Activated CD4-positive, alpha-beta T cell treated with anti-CD3 and anti-CD28 coated beads, Interleukin-2, amount 50 U/mL, for 16 hours (primary cell): ENCODE measurements at places on chromosomes 6 and 20.
A peak's percentile ranks its signal among the peaks of the same experiment; 100 is the strongest.

GRCh38 chr6:106510090-106510970 is 119.0 kb downstream of the RTN4IP1 start:
- DNase-seq, result peak; percentile 91

DNA sequence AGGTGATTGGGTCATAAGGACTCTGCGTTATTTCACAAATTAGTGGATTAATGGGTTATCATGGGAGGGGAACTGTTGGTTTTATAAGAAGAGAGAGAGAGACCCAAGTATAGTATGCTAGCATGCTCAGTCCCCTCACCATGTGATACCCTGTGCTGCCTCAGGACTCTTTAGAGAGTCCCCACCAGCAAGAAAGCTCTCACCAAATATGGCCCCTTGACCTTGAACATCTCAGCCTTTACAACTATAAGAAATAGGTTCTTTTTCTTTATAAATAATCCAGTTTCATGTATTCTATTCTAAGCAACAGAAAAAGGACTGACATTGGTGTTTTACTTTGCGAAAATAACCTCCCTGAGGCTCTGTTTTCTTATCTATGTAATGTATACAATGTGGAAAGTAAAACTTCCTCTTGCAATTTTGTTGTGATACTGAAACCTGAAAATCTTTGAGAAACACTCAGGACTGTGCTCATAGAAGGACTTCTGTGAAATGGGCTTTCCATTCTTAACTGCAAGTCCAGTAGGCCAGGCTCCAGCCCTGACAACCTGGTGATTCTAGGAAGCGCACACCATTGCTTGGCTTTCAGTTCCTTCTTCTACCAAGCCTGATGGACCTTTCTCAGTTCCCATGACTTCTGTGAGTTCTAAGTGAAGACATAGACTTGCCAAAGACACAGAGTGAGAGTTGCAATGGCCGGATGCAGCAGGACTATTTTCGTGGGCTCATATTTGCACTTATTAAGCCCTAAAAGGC is 21.9 kb downstream of the SIRPD start:
- DNase-seq, result no peak

GRCh38 chr6:16183187-16183664 is 54.3 kb downstream of the MYLIP start:
- peak; percentile 44 for DNase-seq

- no peak for DNase-seq
Measured at GRCh38 chr20:6590891-6591637, 176.4 kb upstream of the BMP2 start.

DNA sequence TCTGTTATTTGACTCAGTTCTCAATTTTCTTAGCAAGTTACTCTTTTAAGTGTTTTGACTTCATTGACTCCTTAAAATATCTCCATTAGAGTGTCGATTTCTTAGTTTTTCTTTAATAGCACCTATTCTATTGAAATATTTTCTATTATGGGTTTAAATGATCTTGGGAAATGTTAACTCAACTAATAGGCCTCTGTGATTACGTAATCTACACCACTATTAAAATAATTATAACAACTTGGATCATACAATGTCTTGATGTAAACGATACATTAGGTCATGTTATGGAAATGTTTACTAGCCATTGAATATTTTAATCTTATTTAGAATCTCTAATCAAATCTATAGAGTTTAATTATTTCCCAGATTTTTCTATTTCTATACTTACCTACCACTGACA is 550.0 kb downstream of the EYS start:
- no peak for DNase-seq

DNA sequence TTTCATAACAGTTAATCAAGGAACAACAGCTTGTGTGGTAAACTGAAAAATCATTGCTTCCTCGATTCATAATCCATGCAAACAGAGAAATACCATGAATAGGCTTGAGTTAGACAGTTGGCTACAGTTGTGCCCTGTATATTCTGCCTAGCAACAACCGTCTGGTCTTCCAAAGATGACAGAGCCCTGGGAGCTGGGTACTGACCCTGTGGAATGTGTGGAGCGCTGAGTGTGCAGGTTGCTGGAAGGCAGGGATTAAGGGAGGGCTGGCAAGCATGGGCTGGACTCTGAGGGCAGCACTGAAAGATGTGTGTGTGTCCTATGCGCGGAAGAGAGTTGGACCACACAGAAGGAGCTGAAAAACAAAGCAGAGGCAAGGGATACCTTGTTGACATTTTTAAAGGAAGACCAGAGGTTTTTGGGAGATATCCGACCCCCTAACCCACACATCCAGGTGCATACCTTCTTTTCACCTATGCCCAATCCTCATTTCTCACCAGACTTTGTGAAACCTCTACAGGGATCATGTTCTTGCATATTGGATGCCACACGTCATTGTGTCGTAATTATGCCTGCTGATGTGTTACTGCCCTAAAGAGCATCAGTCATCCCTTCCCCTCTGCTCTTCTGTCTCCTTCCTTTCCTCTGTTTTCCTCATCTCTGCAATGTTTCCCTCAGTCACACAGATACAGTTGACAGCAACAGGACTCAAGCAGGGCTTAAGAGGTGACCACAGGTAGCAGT is 58.2 kb upstream of the VGLL2 start:
- no peak for DNase-seq

- DNase-seq, result peak; percentile 80
Measured at GRCh38 chr20:45771182-45771759, 20.4 kb downstream of the WFDC3 start.

DNA sequence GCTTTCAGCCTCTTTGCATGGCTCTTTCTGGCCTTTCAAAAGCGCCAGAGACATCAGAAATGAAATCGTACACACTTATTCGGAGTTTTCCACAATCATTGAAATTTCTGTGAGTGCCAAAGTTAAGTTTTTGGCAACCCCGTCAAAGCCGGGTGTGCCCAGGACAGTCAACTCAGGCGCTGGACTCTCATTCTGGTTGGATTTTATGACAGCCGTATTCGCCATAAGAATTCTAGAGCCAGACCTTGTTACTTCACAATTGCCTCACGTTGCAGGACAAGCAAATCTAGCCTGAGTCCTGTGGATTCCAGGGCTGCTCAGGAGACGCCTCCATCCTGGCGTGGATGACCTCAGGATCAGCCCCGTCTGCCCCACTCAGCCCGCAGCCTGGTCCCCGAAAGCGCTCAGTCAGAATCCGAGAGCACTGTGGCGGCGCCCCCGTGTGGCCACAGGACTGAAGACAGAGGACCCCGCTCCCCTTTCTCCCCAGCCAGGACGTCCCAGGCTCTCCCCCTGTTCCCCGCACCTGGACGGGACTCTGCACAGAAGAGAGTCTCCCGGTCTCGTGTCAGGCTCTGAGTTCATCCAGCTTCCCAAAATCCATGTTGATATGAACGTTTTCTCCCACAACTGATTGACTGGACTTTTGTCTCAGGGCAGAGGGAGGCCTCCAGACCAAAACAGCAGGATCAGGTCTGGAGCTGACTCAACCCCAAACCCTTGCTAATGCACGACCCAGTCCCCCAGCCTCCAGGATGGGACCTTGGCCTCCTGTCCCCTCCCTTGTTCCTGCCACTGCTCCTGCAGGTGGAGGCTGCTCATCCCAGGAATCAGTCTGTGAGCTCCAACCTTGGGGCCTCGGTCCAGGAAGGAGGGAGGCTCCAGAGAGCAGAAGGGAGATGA is 38.2 kb downstream of the MICA start:
- peak; percentile 76 for DNase-seq

DNA sequence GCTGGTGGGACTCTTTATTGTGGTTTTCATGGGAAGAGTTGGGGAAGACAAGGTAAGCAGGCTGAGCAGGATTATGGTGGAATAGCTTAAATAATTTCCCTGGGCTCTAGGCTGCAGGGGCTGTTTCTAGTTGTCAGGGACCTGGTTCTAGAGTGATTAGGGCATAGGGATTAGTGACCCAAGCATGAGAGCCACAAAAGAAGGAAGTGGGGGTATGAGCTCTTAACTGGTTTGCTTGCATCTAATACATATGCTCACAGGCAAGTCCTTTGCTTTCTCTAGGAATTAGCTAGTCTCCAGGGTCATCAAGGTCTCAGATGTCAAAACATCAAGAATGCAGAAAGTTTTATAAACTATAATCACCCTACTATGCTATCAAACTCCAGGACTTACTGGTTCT is 67.5 kb upstream of the NRN1 start:
- DNase-seq, result no peak

GRCh38 chr6:106069478-106069877 is 16.7 kb upstream of the PRDM1 start:
- no peak for DNase-seq

GRCh38 chr6:4853782-4854511 is 77.7 kb downstream of the CDYL start:
- DNase-seq, result peak; percentile 29

- DNase-seq, result no peak
Measured at GRCh38 chr20:20317195-20317594, 50.7 kb upstream of the INSM1 start.

GRCh38 chr20:4950437-4950836 is 50.9 kb downstream of the SLC23A2 start:
- no peak for DNase-seq

GRCh38 chr6:16949716-16950115 is 152.1 kb upstream of the STMND1 start:
- no peak for DNase-seq

- DNase-seq, result no peak
Measured at GRCh38 chr6:11126876-11127275, 15.4 kb upstream of the ERVFRD-1 start.

DNA sequence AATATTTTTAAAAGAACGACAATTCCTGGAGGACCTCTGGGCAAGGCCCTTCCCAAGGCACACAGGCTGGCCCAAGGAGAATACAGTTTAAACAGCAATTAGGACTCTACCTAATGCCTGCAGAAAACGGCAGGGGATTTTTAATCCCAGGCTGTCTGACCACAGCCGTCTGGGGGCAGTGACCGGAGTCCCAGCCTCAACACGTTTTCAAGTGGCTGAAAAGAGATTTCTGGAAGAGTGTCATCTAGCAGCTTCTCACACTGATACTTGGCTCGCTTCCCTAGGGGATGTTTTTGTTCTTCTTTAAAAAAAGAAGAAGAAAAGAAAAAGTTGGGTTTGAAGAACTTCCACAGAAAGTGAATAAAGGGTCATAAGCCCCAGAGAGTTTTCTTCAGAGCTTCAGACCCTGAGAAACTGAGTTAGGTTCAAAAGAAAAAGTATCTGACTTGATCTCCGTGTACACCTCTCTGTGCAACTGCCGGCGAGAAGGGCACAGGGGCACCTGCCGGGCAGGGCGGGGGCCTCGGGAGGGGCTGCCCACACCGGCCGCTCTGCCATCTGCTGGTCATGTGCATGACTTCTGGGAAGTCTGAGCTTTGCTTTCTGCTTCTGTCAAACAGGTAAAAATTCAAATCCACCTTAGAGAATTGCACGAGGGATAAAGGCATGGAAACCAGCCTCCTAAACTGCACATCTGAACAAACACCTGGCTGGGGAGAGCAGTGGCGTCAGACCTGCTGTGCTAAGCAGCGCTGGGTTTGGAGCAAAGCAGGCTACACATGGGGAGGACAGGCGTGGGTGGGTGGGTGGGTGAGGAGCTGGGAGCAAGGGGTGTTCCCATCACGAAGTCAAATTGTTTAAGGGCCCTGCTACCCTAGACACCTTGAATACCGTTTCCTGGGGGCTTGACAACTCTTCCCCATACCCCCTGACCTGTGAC is 33.0 kb downstream of the RRBP1 start:
- no peak for DNase-seq

GRCh38 chr20:3250091-3250504 is 11.1 kb upstream of the SLC4A11 start:
- DNase-seq, result no peak

DNA sequence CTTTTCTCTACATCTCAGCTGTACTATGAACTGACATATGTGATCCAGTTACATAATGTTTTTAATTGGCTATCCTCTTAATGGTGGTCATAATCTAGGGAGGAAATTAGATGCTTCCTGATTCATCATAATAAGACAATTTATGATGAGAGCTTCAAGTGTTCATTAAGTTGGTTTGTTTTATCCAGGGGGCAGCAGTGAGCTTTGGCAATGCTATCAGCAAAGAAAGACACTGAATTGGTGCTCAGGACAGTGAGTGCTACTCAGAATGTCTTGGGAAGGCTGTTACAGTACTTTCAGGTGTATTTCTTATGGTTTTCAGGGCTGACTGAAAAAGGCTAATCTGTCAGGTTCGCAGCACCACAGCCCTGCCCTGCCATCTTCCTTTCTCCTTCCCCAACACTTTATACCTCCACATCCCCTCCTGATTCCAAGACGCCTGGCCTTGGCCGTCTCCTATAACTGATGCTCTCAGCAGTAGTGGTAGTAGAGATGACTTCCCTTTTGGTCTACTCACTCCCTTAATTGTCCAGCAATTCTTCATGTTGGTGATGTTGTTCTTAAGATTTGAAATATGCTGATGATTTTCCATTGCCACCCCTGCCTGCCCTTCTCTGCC is 67.0 kb upstream of the TNFAIP3 start:
- DNase-seq, result peak; percentile 88

GRCh38 chr6:146543211-146543939 is at the start of gene RAB32:
RAB32 (plus strand) TSS chr6:146543833; CDS start chr6:146543872, 39 bp downstream.
- peak; percentile 23 for DNase-seq

DNA sequence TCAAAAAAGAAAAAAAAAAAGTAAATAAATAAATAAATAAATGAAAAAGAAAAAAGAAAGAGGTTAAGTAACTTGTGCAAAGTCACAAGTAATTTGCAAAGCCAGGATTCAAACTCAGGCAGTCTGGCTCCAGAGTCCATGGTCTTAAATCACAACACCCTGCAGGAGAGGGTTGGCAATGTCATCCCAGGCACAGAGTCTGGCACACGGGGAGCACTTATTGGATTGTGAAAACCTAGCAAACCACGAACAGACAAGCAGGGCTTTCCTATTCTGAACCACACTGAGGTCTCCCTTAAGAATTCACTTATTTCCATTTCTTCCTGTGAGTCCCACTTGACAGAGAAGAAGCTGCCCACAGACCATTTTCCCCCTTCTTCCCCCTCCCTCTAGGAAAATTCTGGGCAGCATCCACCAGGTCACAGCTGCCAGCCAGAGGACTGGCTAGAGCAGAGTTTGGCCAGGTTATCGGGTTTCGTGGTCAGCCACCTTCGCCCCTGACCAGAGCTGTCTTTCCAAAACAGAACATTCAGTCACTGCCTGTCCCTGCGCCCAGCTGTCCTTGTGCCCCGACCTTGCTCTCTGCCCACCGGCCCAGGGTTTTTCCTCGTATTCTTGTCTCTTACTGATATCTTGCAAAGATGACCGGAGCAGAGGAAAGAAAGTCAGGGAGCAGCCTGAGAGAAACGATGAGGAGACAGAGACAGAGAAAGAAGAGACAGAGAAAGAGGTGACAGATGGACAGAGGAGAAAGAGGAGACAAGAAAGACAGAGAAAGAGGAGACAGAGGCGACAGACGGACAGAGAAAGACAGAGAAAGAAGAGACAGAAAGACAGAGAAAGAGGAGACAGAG is 106.4 kb upstream of the PTPN1 start:
- DNase-seq, result no peak
